NCI-H2029 treated with DMSO at 0.1 percent for 48 hours (cell line): ENCODE measurements at places on chromosomes 4 and X.

DNA sequence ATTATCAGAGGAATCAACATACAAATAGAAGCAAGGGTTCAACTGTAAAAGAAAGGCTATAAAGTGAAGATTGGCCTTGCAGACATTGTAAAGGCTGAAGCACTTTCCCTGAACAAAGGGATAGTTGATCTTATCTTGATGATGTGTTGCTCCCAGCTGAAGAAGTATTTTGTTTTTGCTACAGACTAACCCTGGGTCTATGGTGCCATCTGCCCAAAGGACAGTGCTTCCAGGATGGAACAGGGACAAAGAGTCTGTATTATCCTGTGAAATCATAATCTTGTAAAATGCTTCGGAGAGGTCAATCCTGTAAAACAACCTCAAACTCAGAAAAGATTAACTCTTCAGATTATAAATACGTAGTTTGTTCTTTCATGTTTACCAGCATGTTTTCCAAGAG lies 251.7 kb upstream of the ANKRD50 start:
- DNase-seq = no peak

DNA sequence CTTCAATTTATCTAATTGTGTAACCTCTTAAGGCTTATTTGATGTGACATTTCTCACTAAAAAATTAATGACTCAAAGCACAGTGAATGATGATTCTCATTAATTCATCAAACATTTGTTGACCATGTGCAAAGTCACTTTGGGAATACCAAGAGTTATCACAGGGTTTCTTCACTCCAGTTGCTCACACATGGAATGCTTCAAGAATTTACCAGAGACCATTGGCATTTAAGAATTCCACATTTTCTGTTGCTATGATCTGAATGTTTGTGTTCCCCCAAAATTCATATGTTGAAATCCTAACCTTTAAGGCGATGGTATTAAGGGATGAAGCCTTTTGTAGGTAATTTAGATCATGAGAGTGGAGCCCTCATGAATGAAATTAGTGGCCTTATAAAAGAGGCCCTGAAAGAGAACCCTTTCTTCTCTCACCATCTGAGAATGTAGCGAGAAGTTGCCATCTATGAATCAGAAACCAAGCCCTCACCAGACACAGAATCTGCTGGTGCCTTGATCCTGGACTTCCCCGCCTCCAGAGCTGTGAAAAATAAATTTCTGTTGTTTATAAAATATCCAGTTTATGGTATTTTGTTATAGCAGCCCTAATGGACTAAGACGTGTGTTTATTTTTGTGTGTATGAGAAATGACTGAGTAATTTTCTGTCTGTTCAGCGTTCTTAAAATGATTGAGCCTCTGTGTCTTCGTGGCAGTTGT lies 16.4 kb upstream of the SRPX start:
- DNase-seq = no peak

- no peak for DNase-seq
Measured at GRCh38 chrX:138411048-138411447, 300.5 kb downstream of the FGF13 start.

GRCh38 chrX:68728186-68728585 lies 80.7 kb downstream of the STARD8 start:
- DNase-seq = no peak

DNA sequence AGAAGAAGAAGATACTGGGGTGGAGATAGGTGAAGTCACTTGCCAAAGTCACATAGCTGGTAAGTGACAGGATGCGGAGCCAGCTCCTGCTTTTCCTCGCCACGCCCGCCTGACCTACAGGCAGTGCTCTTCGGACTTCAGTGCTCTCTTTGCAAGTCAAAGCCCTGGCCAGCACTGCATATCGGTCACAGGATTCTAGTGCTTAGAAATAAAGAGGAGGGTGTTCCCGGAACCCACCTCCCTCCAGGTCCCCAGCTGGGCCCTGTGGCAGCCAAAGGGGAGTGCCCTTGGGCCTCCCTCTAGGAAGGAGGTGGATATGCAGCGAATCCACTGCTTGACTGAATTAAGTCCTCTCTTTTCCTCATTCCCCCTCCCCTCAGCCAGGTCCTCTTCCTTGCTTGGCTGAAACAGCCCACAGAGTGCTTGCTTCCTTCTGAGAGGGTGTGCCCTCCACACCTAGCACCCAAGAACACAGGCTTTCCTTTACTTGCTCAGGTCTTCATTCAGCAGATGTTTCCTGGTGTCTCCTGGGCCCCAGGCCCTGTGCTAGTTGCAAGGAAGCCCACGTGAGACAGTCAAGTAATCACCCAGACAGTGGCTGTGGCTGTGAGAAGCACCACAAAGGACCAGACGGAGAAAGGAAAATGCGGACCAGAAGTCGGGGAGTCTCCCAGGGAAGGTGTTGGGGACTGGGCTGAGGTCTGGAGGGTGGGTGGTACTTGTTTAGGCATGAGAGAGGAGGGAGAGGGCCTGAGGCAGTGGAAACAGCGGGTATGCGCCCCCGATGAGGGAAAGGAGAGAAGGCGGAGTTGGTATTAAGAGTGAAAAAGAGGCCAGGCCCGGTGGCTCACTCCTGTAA lies 14.0 kb upstream of the HMGB3 start:
- DNase-seq = no peak

DNA sequence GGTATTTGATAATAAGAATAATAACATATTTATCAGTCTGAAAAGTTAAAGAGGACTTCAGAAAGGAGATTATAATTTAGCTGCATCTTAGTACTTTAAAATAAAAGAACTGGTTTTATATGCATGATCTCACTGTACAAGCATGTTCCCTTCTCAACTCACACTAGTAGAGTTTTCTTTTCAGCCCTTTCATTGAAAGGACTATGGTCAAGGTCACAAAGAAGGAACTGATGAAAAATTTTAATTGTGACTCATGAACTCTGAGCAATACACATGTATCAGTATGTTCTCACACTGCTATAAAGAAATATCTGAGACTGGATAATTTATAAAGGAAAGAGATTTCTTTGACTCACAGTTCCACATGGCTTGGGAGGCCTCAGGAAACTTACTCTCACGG lies 73.7 kb upstream of the NDST4 start:
- no peak for DNase-seq

DNA sequence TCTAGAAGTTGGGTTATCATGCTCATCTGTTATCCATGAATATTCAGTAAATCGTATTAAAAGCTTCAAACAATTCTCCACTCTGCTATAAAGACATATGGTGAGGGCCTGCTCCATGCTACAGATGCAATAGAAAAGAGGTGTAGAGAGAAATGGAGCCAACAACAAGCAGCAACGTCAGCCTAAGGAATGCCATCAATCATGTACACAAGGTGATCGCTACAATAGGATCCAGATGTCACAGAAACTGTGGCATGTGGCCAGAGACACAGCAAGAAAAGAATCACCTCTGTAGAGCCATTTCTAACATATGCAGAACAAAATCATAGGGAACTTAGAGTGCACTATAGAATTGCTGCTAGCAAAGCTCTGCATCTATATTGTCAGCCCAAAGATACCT lies 1188.1 kb downstream of the PCDH7 start:
- no peak for DNase-seq

DNA sequence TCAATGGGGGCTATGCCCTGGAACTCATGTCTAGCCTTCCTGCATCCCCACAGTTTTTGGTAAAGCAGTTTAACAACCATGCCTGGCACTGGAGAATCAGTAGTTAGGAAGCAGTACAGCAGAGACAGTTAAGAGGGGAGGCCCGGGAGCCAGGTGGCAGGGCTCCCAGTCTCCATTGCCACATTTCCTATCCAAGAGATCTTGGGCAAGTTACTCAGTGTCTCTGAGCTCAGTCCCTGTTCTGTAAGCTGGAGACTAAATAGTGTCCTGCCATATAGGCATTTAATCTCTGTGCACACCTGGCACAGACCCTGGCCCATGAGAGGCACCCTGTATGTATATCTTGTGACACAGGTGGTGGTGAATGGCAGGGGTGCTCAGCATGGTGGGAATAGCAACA lies 156.1 kb upstream of the EOLA2 start:
- no peak for DNase-seq

DNA sequence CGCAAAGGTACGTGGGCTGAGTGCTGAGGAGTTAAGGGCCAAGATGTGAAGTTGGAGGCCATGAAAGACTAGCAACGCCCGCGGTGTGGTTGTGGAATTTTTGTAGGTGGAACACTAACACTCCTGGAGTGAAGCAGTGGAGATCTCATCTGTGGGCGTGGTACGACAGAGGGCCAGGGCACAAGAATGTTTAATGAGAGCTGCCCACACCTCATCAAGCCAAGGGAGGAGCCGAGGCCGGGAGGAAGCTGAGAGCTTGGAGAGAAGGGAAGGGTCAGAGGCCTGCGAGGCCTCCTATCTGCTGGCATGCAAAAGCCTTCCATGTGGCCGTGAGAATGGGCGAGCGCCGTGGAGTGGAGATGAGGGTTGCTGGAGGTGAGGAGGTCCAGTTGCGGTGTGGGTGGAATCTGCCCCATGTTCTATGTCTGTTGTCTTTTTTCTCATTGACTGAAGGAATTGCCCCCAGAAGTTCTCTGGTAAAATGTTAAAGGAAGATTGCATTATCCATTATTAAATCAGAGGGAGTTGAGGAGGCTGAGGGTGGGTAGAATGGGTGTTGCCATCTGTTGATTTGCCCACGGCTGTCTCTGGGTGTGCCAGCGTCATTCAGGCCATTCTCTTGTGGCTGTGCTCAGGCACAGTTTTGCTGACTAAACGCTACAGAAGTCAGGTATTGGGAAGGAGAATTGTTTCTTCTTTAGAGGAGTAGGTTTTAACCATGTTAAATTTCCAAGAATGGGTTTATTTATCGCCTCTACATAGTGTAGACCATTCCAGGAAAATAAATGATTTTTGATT lies 19.8 kb downstream of the SNX25 start:
- DNase-seq = no peak

GRCh38 chrX:19902110-19902509 lies 14.7 kb upstream of the SH3KBP1 start:
- no peak for DNase-seq

DNA sequence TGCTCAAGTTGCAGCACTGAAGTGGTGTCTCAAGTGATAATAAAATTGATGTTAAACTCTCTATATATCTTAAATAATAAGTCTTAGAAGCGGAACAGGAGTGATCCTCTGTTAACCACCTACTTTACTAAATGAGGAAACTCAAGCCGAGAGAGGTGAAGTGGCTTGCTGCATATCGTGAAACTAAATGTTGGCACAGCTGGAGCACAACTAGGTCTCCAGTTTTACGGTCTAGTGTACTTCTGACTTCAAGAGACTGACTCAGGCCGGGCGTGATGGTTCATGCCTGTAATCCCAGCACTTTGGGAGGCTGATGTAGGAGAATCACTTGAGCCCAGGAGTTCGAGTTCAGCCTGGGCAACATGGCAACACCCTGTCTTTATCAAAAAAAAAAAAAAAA lies 35.5 kb upstream of the PLS3 start:
- DNase-seq = peak; percentile 62

DNA sequence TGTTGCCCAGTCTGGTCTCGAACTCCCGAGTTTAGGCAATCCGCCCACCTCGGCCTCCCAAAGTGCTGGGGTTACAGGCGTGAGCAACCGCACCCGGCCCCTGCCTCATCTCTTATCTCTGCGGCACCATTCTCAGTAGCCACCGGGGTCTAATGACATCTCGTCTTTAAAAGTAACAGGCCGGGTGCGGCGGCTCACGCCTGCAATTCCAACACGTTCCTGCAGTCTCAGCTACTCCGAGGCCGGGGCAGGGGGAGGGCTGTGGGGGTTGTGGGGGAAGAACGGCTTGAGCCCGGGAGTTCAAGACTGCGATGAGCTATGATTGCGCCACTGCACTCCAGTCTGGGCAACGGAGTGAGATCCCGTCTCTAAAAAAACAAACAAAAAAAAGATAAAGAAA lies 28.8 kb downstream of the ING2 start:
- DNase-seq = no peak

DNA sequence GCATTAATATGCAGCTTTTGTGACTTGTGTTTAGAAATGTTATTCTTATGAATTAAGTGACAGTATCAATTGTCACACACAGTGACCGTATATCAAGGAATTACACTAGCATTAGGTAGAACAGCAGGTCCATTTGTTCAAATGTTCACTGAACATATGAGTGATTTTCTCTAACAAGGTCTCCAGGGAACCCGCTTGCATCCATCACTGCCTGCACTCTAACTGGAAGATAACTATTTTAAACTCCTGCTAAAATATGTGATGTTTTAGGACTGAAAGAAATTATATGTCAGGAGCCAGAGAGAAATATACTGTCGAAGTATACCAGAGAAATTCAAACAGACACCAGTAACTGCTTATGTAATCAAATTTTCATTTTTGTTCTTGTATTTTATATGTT lies 1395.7 kb downstream of the PCDH18 start:
- DNase-seq = no peak

- DNase-seq = no peak
Measured at GRCh38 chr4:13765539-13765938, 138.0 kb upstream of the BOD1L1 start.

DNA sequence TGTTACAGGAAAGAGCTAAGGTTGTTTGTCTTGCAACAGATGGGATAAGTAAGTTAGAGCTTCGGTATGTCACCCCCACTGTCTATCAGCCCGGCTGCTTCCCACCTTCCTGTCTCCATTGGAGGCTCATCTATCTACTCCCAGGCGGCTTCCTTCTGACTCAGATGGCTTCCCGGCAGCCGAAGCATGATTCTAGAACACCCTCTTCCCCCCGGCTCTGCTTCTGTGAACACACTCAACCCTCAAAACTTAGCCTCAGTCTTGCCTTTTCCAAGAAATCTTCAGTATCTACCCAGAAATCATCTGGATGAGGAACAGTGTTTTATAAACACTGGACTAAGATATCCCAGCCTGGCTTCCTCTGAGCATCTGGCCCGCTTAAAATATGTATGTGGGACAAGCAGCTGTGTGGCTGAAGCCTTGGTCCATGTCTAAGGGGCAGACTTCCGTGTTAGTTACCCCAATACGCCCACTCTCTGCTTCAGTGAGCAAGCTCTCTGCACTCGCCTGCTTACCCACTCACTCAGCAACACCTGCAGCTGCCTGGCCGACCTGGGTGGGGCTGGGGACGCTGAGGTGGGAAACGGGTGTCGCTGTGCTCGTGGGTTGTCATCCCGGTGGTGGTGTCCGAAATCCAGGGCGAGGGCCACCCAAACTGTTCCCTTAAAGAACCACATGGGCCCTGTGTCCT lies 12.0 kb upstream of the SLC2A9 start:
- no peak for DNase-seq

- no peak for DNase-seq
Measured at GRCh38 chrX:7147413-7147977, at the start of gene STS. Gene STS (plus strand): TSS chrX:7147712. CDS start chrX:7253200, 105,488 bp downstream.

DNA sequence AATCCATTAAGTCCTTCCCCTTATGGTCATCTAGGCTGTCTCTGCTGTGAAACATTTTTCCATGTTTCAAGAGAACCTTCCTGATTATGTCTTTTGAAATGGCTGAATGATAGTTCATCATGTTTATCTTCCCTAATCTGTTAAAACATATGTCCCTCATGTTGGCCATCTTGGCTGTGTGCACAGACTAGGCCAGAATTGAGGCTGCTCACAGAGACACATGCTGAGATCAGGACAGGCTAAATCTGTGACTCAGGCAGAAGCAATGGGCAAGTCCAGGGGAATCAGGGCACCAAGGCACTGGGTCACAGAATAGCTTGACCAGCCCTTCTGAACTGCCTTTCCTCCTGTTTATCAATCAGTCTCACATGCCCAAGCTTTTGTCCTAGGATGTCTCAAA lies 78.3 kb downstream of the FHDC1 start:
- no peak for DNase-seq

GRCh38 chr4:133124746-133125145 lies 24.3 kb upstream of the PCDH10 start:
- DNase-seq = no peak

GRCh38 chr4:75235359-75235951 lies 278.7 kb downstream of the RCHY1 start:
- DNase-seq = no peak

GRCh38 chr4:175970724-175971123 lies 94.9 kb upstream of the WDR17 start:
- DNase-seq = no peak
